ENCODE measurements at places on chromosomes 16 and 17.

GRCh38 chr16:47258874-47259461 lies 115.2 kb upstream of the NETO2 start:
- DNase-seq, result peak; percentile 10

DNA sequence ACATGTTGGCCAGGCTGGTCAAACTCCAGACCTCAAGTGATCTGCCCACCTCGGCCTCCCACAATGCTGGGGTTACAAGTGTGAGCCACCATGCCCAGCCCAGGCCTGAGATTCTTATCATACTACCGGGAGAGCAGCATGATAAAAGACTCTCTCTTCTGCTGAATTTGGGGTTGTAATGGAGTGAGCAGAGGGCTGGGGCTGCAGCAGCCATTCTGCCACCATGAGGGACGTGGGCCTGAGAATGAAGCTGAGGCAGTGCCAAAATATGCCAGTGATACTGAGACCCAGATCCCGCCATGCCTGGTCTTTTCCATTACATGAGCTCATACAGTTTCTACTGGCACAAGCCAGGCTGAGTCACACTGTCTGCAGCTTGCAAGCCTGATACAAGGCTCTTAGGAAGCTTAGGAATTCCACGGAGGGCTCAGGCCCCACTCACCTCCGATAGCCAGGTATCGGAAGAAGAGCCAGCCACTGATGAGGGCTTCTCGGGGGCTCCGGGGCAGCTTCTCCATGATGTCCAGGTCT lies 19.6 kb upstream of the P2RX1 start:
- DNase-seq, result no peak

DNA sequence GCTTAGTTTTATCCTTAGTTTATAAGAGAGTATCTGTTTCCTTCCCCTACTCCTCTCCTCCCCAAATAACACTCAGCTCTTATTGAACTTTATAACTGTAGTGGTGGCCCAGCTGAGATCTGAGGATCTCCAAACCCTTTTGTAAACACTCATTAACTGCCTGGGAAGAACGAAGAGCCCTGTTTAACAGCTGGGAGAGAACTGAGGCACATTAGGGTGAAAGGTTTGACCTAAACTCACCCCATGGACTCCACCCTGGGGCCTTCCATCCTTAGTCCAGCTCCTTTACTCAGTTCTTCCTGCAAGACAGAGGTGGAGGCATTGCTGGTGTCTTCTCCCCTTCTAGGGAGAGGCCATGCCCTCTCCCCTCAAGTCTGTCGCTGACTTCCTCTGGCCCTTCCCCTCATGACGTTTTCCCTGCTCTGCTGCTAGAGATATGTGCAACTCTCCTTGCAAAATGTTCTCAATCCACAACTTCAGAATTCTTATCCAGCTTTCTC lies 1.2 kb upstream of the RARA start:
- peak; percentile 8 for DNase-seq

DNA sequence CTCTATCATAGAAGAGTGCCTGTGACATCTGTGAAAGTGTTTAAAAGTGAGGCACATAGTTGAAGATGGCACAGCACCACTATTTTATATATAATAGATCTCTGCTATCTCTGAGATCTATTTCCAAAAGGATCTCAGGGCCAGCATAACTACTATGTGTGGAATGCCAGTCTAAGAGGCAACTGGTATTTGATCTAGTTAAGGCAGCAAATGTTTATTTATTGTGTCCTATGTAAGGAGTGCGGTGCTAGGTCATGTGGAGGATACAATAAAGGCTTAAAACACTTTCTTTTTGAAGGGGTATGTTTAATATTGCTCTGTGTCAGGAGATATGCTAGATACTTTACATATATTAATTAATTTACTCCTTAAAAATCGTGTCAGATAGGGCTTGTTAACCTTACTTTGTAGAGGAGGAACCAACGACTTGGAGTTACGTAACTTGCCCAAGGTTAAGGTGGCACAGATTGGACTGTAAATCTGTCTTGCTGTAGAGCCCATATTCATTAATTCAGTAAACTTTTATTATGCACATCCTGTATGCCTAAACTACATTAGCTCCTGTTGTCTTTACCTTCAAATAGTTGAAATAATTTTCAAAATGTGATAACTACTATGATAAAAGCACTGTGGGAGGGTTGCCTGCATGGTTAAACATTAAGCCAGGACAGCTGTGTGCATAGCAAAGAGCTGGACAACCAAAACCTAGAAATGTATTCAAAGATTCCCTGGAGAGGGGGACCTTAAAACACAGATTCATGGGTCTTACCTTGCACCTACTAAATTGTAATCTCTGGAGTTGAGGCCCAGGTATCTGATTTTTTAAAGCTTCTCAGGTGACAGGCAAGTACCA lies 83.3 kb downstream of the NLK start:
- DNase-seq, result no peak

DNA sequence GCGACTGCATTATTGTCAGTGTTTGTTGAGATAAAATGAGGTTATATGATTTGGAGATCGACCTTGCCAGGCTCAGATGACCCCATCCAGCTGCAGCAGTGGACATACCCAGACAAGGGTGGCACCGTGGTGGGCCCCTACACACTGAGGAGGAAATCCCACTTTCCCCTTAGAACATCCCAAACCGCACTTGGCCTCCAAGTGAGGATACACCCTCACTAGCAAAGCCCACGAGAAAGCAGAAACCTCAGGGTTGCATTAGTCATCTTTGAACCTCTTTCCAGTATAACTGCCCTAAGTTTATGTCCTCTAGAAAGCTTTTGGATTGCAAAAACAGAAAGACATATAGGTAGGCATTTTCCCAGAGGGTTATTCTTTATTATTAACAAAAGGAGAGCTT lies 101.5 kb downstream of the CLEC16A start:
- no peak for DNase-seq

GRCh38 chr17:39376434-39376833 lies 25.0 kb downstream of the FBXL20 start:
- no peak for DNase-seq

DNA sequence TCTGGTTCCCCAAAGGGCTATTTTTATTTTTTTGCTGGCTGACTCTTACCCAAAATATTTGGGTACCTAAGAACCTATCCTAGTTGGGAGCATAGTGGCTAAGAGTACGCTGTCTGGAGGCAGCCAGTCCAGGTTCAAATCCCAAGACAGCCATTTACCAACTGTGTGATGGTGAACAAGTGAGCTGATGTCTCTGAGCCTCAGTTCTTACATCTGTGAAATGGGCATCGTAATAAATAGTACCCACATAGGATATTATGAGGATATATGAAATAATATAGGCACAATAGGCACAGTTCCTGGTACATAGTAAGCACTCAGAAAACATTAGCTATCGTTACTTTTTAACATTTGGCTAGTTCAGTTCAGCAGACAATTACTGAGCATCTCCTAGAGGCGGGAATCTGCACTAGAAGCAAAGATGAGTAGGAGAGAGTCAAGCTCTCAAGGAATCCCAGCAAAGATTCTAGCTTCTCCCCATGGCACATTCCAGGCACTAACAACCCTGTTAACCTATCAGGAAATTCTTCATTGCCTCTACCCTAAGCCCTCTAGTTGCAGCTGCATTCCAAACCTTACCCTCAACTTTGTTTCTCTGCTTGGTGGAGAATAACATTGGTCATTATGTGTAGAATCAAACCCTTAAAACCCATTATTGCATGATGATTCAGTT lies 31.6 kb downstream of the GPR139 start:
- no peak for DNase-seq

DNA sequence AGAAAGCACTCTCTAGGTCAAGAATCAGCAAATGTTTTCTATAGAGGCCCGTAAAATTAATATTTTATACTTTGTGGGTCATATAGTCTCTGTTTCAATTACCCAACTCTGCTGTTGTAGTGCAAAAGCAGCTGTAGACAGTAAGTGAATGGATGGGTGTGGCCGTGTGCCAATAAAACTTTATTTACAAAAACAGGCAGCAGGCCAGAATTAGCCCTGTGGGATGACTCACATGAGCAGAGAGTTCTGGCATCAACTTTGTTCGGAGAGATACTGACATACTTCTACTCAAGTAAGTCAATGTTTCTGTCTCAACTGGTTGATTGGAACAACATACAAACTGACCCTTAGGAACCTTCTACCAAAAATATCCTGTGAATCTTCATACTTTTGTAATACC lies 616.2 kb downstream of the MAF start:
- no peak for DNase-seq

DNA sequence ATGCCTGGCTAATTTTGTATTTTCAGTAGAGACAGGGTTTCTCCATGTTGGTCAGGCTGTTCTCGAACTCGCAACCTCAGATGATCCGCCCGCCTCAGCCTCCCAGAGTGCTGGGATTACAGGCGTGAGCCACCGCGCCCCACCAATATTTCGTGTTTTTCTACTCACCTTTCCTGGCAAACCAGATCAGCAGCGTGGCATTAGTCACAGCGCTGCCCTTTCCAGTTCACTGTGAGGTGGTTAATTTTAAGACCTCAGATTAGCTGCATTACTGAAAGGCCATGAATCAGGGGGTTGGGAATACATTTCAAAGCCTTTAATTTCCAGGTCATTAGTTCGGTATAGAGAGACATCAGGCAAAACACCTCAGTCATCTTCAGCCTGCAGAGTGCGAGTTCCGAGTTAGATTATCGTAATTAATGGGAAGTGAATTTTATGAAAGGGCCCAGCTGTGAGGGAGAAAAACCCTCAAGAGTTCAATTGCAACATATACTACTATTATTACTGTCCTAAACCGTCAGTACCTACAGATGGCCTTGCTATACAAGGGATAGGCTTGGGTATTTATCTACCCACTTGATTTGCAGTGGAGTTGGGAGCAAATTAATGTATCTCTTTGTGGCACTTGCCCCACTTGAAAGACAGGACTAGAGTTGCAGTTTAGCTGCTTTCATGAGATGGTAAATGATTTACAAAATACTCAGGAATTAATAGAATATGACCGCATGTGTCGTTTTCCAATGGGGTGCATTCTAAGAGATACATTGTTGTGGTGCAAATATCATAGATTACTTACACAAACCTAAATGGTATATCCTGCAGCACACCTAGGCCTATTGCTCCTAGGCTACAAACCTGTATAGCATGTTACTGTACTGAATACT lies 2.1 kb upstream of the USP32 start:
- DNase-seq, result peak; percentile 25

DNA sequence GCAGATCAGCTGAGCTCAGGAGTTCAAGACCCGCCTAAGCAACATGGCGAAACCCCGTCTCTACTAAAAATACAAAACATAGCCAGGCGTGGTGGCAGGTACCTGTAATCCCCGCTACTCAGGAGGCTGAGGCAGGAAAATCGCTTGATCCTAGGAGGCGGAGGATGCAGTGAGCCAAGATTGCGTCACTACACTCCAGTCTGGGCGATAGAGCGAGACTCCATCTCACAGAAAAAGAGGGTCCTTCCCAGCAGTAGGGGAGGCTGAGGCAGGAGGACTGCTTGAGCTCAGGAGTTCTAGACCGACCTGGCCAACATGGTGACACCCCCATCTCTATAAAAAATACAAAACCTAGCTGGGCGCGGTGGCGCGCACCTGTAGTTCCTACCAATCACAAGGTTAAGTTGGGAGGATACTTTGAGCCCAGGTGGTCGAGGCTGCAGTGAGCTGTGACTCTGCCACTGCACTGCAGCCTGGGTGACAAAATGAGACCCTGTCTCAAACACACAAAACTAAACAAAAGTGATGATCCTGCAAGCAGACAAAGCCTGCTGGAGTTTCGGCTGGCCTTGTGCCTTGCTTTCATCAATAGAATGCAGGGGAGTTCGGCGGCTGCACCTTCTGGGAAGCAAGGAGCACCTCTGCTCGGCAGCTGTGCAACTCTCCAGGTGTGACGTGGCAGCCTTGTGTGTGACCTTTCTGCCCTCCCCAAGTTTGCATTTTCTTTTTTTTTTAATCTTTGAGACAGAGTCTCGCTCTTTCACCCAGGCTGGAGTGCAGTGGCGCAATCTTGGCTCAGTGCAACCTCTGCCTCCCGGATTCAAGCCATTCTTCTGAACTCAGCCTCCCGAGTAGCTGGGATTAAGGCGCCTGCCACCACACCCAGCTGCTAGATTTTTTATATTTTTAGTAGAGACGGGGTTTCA lies 12.4 kb upstream of the YWHAE start:
- no peak for DNase-seq

GRCh38 chr16:67284699-67285646 lies 5.6 kb downstream of the PLEKHG4 start:
- no peak for DNase-seq

DNA sequence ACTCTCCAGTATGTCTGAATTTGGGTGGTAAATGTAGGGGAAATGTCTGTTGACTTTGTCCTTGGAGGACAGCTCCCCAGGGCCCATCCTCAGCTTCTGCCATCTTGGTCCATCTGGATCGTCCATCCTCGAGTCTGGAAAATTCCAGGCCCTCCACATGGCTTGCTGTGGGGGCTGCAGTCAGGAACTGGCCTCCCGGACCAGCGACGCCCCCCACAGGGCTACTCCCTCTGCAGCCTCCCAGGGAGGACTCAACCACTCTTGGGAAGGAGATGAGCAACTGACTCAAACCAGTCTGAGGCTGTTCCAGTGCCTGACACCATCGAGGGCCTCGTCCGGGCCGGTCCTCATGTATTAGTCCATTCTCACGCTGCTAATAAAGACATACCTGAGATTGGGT lies 5.5 kb upstream of the ZG16B start:
- DNase-seq, result no peak

- peak; percentile 40 for DNase-seq
Measured at GRCh38 chr17:28335959-28336871, 654 bp downstream of the TNFAIP1 start.

- no peak for DNase-seq
Measured at GRCh38 chr16:2827374-2827791, 2.7 kb upstream of the ZG16B start.

DNA sequence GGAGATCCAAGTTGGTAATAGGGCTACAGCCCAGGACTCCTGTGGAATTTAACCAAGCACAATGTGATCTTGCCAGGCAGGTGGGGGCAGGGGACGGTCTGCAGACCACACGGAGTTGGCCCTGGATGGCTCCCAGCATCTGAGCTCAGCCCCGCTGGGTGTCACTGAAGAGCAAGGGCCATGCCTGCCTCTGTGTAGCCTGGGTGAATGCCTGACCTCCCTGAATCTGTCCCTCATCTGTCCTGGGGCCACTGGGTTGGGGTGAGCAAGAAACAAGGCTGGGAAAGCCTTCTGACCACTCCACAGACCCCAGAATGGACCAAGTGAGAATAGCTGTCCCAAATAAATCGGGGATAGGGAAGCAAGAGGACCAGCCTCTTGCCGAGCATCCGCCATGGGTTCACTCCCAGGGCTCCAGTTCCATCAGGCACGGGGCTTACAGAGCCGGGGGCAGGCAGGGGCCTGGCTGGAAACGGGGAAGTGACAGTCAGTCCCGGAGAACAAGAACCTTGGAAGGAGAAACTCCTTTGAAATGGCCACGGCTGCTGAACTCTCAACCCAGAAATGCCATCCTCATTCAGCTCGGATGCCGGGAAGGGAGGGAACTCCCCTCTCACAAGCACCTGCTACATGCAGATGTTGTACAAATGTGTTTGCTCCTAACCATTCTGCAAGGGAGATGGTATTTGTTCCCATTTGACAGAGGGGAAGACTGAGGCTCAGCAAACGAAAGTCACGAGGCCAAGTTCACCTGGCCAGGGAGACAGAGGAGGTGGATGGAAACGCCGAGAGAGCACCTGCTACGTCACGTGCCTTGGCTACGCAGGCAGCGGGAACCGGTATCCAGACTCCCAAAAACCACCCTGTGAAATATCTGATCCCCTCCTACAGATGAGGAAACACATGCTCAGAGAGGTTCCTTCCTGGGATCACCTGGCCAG lies 50.0 kb downstream of the RMI2 start:
- DNase-seq, result no peak

Data from stimulated activated naive CD8-positive, alpha-beta T cell treated with anti-CD3 and anti-CD28 coated beads, Interleukin-15, Interleukin-2, amounts not matched to agents 100 U/mL and 50 U/mL, for 24 hours (primary cell).